Lower lobe of right lung (tissue), 2 donors: ENCODE measurements at places on chromosomes 12 and 14.

GRCh38 chr12:108400056-108400455, 60.9 kb upstream of the CMKLR1 start:
- no peak for DNase-seq

DNA sequence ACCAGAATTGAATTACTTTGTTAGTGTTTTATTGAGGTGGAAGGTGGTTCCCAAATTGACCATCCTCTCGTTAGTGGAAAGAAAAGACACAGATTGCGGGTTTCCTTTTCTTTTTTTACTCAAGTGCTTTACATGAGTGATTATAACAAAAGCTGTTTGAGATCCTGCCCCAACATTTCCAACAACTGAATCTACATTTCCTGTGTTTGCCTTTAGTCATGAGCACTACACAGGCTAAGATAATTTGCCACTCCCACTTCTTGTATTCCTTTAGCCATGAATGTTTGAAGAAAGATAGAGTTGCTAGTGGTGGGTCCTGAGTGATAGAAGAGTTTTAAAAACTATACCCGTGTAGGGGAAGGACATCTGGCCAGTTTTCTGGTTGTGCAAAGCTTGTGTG, 16.0 kb downstream of the RERGL start:
- no peak for DNase-seq

DNA sequence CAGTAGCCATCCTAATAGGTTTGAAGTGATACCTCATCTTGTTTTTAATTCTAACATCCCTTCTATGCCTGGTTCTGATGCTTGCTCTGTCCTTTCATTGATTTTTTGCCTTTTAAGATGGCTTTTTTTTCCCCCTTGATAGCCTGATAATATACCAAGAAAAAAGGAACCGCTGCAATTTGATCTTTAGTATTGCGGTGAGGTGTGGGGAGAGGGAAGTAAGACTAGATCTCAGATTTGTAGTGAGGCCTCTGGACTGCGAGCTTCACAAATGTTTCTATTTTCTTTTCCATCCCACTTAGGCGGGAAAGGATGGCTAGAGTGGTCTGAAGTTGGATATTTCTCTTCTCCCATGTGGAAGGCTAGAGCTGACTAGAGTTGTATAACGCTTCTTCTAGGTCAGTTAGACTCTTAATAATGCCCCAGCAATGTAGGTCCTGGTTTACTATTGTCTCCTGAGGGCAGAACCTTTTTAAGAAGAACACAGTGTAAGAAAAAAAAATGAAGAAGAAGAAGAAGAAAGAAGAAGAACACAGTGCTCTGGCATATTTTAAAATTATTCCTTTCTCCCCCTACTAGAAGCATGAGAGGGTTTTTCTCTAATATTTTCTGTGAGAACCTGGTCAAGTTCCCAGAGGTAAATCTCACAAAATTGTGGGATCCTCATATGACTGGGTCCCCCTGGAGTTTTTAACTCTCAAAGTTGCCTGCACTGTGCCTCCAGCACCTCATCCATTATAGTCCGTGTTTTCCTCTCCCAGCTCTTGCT, 11.9 kb upstream of the KLRB1 start:
- DNase-seq: no peak

DNA sequence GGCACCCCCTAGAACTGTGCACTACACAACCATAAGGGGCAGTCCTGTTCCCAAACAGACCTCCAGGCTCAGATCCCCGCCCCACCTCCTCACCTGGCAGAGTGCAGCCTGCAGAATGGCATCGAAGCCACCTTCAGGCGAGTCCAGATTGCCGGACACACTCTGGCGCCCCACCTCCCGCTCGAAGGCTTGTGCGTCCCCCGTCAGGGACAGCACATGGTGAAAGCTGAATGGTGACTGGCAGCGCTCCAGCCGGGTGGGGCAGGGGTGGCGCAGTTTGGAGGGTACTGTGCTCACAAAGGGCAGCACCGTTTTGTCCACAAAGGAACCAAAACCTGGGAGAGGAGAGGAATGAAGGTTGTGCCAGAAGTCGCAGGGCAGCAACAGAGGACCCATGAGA, 10.6 kb downstream of the ITGB7 start:
- DNase-seq: no peak

- no peak for DNase-seq
Observed at GRCh38 chr12:45425426-45425825, 209.5 kb downstream of the ANO6 start.

GRCh38 chr12:51855586-51856428, 7.3 kb upstream of the FIGNL2 start:
- DNase-seq: no peak

GRCh38 chr14:104698688-104699425, 9.4 kb downstream of the INF2 start:
- no peak for DNase-seq

DNA sequence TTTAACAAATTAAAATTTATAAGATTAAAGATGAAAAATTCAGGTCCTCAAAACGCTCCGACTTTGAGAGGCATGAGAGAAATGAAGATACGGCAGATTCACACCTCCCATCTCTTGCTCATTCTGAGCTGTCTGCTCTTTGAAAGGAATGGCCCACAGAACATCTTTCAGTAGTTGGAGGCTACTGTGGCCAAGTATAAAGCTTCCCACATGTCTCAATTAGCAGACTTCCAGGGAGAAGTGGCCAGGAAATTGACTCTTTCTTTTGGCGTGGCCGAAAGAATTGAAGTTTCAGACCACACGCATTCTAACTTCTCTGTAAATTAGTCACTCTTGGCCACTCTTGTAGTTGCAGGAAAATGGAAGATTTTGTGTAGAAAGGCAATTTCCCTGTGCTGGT, 129.2 kb downstream of the DIP2B start:
- no peak for DNase-seq
